ENCODE measurements at places on chromosomes 5 and 9.

DNA sequence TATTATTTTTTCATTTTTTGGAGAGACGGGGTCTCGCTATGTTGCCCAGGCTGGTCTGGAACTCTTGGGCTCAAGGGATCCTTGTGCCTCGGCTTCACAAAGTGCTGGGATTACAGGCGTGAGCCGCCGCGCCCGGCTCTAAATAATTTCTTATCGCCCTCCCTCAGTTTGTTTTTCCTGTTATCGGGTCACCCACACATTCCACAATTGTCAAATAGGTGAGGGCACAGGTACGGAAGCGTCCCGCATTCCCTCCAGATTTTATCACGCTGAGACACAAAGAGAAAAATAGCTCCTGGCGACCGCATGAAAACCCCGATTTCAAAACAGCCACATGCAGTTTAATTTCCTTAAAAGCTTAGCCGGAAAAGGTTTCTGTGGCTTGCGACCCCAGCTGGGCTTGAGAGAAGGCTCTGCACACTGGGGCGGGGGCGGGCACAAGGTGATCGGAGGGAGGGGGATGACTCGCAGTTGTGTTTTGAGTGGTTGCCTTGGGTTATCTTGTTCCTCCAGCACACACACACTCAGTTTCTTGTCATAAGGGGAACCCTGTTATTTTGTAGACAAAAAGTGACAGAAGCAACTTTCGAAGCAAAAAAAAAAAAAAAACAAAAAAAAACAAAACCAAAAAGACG lies 717 bp upstream of the IQGAP2 start:
- DNase-seq = no peak

DNA sequence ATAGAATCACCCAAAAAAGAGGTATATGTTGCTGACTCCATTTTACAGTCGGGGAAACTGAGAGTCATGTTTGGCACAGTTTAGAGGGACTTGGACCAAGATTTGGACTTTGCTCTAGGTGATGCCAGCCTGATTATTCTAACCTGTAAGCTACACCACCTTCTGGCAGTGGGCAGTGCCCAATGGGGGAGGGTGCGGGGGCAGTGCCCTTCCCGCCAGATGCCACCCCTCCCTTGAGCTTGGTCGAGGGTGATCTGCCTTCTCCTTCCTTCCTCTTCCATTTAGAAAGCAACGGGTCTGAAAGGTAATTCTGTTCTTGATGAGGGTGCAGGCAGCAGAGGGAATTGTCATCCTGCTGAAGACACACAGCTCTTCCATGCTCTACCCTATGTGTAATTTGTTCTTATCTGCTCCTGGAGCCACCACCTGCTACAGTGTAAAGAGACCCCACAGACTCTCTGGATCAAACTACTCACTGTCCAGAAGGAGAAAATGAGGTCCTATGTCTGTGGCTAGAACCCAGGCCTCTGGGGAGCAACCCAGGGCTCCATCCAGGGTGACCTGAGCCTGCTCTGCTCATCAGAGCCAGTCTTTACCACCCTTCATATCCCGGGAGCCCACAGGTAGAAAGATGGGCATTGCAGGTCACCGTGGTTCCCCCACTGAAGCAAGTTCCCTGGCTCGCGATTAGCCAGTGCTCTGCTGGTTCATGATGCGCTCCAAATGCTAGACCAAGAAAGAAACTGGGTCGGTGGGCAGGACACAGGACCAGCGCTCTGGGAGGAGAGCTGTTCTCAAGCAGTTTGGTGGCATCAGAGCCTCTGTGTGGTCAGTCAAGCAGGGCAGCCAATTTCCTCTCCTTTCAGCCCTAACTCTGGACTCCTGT lies 156.2 kb downstream of the RGS3 start:
- no peak for DNase-seq

- DNase-seq = peak; percentile 63
These were observed 27.1 kb downstream of the MAP1B start for GRCh38 chr5:72134226-72134899.

DNA sequence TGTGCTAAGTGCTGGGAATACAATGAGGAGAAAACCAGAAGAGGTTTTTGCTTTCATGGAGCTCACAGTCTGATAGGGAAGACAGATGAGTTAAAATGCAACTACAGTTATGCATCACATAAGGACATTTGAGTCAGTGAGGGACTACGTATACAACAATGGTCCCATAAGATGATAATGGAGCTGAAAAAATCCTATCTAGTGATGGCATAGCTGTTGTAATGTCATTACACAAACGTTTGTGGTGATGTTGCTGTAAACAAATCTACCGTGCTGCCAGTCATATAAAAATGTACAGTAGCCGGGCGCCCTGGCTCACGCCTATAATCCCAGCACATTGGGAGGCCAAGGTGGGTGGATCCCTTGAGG lies 110.1 kb upstream of the RAD23B start:
- DNase-seq = no peak

DNA sequence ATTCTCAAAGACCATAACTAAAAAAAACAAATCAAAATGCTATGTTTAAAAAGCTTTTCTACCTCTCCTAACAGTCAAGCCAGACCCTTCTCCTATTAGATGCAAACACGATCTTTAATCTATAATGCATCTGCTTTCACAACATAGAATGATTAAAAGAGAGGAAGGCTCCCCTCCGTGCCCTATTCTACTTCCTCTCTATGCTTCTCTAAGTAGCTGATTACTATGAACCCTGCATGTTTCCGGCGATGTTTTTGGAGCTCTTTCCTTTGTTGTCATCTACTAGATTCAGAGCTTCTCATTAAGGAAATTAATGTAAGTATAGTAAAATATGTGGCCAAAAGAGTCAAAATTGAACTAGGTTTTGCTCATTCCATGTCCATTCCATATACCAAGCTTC lies 29.2 kb upstream of the CEP120 start:
- no peak for DNase-seq

GRCh38 chr5:16883806-16884205 lies 52.3 kb downstream of the MYO10 start:
- no peak for DNase-seq

GRCh38 chr5:79811081-79811480 lies 121.4 kb downstream of the CMYA5 start:
- no peak for DNase-seq
